ENCODE measurements at places on chromosomes 1 and 21.

DNA sequence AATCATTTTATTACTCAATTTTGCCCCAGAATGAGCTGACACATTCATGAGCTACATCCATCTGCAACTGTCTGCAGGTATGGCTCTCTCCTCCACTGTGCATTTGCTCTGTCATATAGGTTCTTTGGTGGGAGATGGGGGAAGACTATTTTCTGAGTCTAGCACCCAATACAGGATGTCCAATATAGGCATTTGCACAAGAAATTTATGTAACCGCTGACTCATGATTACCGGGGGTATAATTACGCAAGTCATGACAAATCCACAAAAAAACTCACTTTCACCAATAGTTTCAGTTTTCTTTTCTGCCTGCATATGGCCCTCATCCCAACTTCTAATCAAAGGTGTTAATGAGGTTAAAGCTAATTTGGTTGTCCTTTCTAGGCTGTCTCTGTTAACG is 17.5 kb upstream of the VSIG8 start:
- no peak for DNase-seq

- DNase-seq: peak; percentile 13
Observed at GRCh38 chr21:44337941-44338895, 972 bp downstream of the CFAP410 start.

GRCh38 chr1:30449003-30449402 is 274.4 kb downstream of the MATN1 start:
- DNase-seq: no peak

GRCh38 chr1:223683586-223684487 is 18.3 kb upstream of the CAPN8 start:
- DNase-seq: peak; percentile 34

GRCh38 chr1:155166471-155167165 is 6.5 kb downstream of the KRTCAP2 start:
- no peak for DNase-seq

- DNase-seq: no peak
Observed at GRCh38 chr1:241962153-241962552, 4.6 kb downstream of the BECN2 start.

- no peak for DNase-seq
Observed at GRCh38 chr1:112544011-112544688, 35.4 kb downstream of the WNT2B start.

GRCh38 chr1:168091720-168092550 is 44.8 kb downstream of the GPR161 start:
- DNase-seq: no peak

GRCh38 chr1:66283622-66284041 is 250.3 kb upstream of the SGIP1 start:
- no peak for DNase-seq

GRCh38 chr1:157955221-157955620 is 38.2 kb upstream of the KIRREL1 start:
- no peak for DNase-seq

DNA sequence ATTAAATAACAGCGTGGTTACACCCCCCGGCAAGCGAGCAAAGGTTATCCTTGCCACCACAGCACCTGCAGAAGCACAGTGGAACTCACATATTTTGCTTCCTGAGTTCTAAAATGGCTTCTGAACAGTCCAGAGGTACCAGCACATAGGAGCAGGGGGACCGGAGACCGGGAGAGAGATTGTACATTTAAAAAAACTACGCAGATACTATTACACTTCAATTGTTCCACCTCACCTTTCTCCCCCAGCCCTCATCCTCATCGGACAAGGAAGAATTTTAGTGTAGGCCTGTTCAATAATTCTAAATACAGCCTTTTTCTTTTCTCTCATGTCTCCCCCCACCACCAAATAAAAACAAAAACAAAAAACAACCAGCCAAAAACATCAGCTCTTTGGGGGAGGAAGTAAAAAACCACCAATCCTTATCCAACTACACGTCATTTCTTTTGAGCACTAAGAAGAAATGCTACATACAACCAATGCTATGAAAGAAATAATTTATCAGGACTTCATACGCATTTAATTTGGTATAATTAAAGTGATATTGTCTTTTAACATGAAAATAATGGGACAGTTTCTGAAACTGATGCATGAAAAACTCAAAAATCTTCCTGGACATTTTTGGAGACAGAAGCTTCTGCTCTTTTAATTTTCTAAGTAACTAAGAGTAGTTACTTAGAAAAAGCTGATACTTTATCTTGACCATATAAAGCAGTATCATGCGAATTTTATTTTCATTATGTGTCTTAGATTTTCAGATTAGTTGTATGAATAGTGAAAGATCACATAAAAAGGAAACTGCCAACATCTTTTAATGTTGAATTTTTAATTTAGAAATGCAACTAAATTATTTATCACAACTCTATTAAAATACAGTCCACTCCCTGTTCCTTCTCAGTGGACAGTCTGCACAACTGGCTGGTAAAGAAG is 9.1 kb downstream of the CDKN2C start:
- DNase-seq: no peak

- no peak for DNase-seq
Observed at GRCh38 chr1:14603645-14604044, 5.2 kb downstream of the KAZN start.

DNA sequence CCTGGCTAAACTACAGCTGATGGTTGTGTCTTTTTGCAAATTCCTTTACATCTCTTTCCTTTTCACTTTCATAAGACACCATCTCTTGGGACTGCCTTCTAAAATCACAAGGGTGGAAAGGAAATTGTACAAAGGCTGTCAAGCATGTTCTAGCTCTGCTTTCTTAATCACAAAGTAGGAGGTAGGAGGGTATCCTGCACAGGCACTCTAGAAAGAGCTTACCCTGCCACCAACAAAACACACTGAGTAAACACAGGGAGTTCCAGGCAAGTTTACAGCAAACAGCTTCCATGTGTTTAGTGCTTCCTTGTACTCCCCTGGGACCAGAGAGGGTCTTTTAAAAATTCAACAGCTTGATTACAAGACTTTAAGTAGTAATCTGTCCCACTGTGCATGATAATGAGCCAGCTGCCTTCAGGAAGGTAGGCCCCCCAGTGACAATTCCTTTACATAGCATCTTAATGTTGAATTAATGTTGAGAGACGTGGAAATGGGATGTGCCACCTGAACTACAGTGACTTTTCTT is 2.4 kb downstream of the PLPP3 start:
- no peak for DNase-seq

- DNase-seq: no peak
Observed at GRCh38 chr1:104082221-104082620, 332.5 kb downstream of the AMY1C start.

DNA sequence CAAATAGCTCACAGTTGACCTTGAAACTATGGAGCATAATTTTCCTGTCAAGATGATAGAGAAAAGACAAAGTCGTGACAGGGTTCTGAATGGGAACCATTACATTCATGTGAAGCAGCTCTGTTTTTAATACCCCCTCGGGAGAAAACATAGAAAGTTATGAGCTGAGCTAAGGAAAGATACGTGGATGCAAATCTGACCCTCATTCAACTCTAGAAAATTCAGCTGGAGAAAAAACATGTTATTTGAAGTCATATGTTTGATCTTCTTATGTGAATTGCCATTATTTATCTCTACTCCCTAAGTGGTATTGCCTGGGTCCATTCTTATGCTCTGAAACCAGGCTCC is 48.0 kb upstream of the LRRC52 start:
- DNase-seq: no peak

DNA sequence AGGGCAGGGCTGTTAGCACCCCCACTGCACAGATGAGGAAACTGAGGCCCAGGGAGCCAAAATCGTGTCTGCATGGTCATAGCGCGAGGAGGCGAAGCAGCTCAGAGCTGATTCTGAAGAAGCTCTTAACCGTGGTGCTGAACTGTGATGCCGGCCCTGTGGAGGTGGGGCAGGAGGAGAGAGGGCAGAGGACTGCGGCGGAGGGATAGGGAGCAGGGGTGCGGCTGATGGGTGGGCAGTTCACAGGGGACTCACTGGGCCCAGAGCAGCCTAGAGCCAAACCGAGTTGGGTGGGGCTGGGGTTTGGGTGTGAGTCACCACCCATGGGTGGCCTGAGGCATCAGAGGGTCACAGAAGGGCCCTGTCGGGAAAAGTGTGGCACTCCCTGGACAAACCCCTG is 74.7 kb downstream of the RAP1GAP start:
- no peak for DNase-seq

GRCh38 chr1:88266051-88266450 is 418.0 kb upstream of the PKN2 start:
- no peak for DNase-seq

DNA sequence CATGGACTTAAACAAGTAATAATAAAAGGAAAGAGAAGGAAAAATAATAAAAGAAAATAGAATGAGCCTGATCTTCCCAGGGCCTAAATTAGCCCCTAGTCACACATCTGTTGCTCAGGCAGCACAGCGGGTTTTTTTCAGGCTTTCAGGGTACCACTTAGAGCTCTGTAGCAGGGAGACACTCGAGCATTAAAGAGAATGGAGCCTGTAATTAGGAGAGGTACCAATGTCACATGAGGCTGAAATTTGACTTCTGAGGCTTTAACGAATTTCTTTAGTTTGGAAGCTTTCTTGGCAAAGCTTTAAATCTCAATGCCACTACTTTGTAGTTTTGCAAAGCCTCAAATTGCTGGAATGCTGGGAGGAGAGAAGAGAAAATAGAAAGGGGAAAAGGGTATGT is 116.3 kb downstream of the AK5 start:
- no peak for DNase-seq

- DNase-seq: no peak
Observed at GRCh38 chr1:153697191-153698019, 18.9 kb downstream of the NPR1 start.

DNA sequence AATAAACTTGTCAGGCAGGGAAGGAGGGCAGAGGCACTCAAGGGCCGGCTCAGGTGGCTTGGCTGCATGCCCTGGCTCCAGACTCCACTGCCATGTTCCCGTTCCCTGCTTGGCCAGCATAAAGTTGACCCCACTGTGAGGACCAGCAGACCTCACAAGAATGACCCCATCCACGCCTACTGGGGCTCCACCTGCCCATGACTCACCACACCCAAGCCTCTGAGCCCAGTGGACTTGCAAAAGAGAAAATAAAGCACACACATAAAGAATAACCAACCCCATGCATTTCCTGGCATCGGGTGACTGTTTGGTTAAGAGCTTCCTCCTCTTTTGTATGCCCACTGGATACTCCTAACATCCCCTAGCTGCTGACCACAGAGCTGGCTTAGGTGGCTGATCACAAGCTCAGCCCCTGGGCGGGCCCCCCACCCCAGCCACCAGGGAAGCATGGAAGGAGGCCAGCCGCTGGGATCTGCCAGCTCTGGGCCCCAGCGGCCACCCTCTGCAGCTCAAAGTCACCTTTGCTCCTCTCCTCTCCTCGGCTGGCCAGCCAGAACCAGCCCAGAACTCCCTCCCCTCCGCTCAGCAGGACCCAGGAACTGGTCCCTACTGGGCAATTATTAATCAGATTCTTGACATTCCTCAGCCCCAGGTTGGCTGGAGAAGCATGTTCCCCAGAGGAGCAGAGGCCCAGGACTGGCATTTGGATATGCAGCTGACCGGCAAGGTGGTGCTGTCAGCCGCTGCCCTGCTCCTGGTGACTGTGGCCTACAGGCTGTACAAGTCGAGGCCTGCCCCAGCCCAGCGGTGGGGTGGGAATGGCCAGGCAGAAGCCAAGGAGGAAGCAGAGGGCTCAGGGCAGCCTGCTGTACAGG is at the start of gene KLHDC7A:
TSS of gene KLHDC7A (plus strand) at position 616 of the 875 bp plus-strand sequence. CDS start at position 668, 52 bp downstream.
- no peak for DNase-seq

DNA sequence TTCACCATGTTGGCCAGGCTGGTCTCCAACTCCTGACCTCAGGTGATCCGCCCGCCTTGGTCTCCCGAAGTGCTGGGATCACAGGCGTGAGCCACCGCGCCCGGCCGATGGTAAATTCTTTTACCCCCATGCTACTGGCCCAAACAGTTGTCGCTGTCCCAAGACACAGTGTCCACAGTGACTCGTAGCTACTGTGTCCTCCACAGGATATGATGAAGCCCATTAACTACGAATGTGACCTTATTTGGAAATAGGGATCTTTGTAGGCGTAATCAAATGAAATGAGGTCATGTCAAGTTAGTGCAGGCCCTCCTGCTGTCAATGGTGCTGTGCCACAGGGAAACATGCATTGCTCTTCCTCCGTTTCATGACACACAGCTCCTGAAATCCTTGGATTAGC is 8.5 kb downstream of the FNDC10 start:
- DNase-seq: no peak

DNA sequence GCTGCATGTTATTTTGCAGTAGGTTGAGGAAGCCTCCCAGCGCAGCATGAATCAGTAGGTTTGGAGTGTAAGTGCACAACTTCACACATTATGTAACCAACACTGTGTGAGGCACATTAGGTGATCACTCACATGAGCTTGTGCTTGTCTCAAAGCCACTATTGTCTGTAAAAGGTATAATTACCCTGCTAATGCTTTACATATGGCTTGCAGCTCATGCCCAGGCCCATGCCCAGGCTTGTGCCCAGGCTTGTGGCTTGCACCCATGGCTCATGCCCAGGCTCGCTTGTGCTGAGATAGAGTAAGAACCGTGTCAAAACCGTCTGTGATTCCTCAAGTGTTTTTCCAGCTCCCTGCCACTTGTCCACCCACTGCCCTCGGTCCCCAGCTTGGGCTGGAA is 596.3 kb downstream of the LTN1 start:
- no peak for DNase-seq

GRCh38 chr1:52153898-52154297 is 12.0 kb downstream of the ZFYVE9 start:
- DNase-seq: no peak

DNA sequence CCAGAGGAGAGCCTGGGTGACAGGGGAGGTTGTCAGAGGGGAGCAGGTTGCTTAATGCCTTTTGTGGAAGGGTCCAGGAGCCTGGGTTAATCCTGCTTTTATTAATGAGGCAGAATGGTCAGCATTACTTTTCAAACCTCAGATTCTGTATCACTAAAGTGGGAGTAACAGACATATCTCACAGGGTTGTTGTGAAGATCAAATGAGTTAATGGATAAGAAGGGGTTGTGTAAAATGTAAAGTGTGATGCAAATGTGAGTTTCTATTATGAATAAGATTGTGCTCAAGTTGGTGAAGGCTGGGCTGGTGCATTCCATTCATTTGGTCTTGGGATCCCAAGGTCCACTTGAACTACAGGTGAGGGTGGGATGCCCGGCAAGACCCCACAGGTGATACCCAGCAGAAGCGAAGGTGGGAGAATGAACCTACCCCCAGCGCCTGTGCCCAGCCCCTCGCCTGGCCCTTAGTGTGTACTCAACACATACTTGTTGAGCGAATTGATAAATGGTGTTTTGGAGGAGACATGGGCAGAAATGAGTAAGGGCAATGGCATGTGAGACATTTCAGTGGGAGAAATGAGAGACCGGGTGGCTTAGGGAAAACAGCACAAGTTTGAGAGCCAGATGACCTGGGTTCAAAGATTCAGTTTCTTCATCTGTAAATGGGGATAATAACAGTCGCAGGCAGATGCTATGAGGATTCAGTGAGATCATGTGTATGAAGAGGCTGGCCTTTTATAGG is 6.2 kb downstream of the SLC26A9 start:
- no peak for DNase-seq

GRCh38 chr1:172978595-172978994 is 72.1 kb downstream of the TNFSF18 start:
- no peak for DNase-seq

- no peak for DNase-seq
Observed at GRCh38 chr1:245375789-245376460, 221.1 kb downstream of the KIF26B start.

Measured in activated T-cell treated with anti-CD3 and anti-CD28 coated beads for 48 hours (primary cell).